Mesothelial cell of epicardium (in vitro differentiated cells): ENCODE measurements at places on chromosomes 3 and 15. TPM values are rescaled to one million over a fixed set of nuclear protein-coding genes. Genes with fewer than 3 reads are reported as not detected.

Gene MKRN3
- total RNA-seq, result 0.22 to 0.35 TPM (median 0.34 TPM) in 3 replicates

Gene GP9
- total RNA-seq, result not detected in 3 replicates

DNA sequence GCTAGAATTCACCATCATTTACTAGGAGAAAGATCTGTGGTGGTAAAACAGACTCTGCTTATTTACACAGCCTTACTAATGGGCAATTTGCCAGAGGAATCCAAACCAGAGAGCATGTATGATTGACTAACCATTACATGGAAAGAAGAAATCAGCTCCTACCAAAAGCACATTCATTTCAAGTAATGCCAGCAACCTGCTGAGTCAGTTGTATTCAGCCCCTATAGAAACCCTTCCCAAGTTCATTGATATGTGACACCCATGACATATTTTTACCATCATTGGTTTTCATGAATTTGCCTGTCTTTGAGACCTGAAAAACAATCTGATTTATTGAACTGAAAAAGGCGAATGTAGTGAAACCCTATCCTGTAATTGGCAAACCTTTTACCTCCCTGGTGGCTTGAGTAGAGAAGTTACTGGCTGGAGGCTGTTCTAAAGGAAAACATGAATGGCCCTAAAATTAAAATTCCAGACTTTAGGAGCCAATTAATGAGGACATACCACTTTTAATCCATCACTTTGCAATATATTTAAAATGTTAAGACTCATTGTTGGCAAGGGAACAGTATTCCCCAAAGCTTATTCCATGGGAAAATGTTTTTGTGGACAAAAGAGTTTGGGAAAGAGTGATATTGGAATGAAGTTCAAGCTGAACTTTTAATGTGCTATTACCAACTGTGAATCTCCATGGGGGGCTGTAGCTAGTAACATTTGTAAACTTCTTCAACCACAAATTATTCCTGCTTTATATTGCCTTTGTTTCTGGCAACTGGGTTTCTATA, 542.9 kb downstream of the FHIT start:
- no peak for DNase-seq

Gene ARGFX
- not detected in 3 replicates for total RNA-seq

GRCh38 chr3:177977381-177978158, 558.7 kb upstream of the KCNMB2 start:
- no peak for DNase-seq

- DNase-seq, result no peak
These were observed 37.1 kb downstream of the SEC22C start for GRCh38 chr3:42544492-42545283.

DNA sequence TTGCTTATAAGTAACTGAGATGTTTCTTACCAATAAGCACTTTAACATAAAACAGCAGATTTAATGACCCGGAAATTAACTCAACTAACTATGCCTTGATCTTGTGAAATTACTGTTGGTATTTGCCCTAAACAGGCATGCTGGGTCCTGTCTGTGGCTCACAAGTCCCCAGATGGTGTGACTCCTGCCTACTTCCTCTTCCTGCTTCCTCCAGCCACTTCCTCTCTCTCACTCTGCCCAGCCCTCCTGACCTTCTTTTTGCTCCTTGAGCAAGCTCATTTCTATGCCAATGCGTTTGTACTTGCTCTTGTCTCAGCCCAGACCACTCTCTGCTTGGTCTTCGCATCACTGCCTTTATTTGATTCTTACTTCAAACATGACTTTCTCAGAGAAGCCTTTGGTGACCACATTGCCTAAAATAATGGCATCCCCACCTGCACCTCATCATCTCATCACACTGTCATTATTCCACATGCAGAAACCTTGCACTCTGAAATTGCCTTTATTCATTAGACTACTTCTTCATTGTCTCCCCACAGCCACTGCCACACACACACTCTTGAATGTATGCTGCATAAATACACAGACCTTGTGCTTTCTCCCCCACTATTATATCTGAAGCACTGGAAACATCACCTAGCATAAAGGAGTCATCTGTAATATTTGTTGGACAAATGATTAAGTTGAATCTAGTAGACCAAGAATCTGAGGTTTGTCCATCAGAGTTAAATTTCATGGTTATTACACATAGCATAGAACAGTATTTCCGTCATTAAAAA, 256.3 kb upstream of the SEMA6D start:
- no peak for DNase-seq

DNA sequence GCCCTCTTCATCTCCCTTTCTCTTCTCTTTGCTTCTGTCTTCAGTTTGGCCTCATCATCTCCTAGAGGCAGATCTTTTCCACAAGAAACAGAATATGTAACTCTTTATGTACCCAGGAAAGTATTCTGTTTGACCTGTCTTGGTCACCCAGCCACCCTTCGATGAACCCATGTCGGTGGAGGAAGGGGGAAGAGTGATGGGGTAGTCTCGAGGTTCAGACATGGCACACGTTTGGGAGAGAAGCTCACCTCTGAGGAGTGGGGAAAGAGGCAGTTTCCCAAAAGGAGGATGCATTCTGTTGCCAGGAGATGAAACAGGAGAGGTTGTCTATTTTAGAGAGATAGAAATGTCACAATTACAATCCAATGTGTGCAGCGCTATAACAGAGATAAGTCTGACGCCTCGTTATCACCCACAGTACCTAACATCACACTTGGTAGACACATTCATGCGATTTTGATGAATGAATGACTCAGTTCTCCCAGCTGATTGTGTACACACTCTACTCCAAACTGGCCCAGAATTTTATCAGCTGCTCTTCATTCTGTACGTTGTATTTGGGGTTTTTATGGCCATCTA, 722 bp upstream of the CCDC50 start:
- DNase-seq, result no peak

- no peak for DNase-seq
These were observed 596.7 kb downstream of the FGF12 start for GRCh38 chr3:192130534-192131132.

- no peak for DNase-seq
These were observed 73.1 kb upstream of the COL8A1 start for GRCh38 chr3:99565331-99565730.

Gene MUSTN1
- total RNA-seq, result 1.0 to 2.1 TPM in 2 of 3 replicates, not detected in the other

Gene P2RY13
- total RNA-seq, result not detected in 3 replicates

DNA sequence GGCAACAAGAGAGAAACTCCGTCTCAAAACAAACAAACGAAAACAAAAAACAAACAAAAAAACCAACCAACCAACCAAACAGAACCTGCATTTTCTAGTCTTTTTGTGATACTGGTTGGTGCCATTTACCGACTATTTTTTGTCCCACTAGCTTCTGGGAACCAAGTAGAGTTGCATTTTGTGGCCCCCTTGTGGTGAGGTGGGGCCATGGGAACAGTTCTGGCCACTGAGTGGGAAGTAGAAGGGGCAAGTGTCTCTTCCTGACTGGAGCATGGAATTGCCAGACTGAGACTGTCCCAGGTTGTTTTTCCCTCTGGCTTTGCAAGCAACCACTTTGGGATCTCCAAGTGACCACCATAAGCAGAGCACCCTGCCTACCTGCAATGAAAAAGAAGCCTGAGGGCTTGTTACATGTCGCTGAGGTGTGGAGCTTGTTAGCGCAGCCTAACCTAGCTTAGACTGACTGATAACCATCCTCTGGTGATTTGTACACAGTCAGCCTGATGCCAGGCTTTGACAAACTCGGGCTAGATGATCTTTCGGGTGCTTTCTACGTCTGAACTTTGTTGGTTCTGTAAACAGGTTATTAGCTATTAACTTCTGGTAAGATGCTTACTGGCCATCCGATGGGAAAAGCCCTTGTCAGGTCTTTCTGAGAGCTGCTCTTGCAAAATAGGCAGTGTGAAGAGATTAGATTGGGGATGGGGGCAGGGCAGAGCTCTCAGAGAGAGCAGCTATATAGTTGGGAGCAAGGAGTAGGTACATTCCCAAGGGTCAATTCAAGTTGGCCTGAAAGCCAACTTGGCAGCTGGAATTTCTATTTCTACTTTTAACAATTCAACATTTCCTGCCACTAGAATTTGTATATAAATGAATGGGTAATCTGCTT, 172.2 kb downstream of the SSR3 start:
- no peak for DNase-seq

Gene ADCY5
- total RNA-seq, result 6.8 to 8.4 TPM (median 7.2 TPM) in 3 replicates

Gene NR1I2
- 0.07 to 0.20 TPM (median 0.11 TPM) in 3 replicates for total RNA-seq

- DNase-seq, result no peak
These were observed 194.3 kb upstream of the SGO1 start for GRCh38 chr3:20380295-20380694.

Gene LYZL4
- not detected in 3 replicates for total RNA-seq

DNA sequence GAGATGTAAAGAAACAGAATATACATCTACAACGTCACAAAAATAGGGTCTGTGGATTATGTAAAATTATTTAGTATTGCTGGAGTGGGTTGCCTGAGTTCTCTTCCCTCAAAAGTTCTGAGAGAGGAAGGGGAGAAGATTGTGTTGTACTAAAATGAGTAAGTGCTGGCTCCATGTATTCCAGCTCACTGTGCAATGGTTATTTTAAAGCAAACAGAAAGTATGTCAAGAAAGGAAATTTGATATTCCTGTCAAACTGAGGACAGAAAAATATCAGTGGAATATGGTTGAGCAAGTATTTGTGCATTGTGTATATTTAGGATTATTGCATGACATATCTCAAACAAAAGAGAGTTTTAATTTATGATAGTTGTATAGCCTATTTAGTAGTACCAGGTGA, 2.2 kb downstream of the TRPC1 start:
- no peak for DNase-seq

GRCh38 chr15:60669351-60669750, 190.4 kb upstream of the ICE2 start:
- DNase-seq, result no peak

Gene CCR9
- total RNA-seq, result not detected in 3 replicates

DNA sequence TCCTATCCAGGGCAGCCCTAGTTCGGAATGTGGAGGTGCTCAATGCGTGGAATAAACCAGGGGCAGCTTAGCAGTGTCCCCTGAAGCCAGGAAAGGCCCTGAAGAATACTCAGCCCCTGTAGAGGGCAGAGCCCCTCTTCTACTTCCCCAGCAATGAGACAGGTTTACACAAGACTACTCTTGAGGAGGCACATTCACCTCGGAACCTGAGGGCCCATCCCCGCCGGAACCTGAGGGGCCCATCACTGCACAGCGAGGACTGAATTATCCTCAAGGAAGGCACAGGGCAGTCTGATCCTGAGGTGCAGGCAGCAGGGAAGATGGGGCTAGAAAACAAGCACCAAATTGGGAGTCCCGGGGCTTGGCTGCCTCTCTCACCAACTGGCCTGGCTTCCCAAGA, 22.2 kb downstream of the CCDC13 start:
- peak; percentile 25 for DNase-seq

DNA sequence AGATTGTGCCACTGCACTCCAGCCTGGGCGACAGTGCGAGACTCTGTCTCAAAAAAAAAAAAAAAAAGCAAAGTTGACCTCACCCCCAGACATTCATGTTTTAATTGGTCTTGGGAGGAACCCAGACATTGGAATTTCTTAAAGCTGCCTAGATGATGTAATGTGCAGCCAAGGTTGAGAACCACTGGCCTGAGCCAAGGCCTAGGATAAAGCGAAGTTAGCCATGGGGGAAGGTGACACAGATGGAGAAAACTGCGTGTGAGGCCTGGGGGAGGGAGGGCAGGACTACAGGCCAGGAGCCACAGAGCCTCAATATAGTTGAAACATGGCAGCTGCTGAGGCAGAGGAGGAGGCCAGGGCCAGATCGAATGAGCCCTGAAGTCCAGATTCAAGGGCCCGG, 21.0 kb downstream of the GLB1 start:
- no peak for DNase-seq

GRCh38 chr15:95558131-95558530, 772.4 kb upstream of the NR2F2 start:
- no peak for DNase-seq

Gene SEMA5B
- total RNA-seq, result 0.20 to 0.51 TPM (median 0.27 TPM) in 3 replicates

Gene RLBP1
- total RNA-seq, result not detected in 3 replicates

DNA sequence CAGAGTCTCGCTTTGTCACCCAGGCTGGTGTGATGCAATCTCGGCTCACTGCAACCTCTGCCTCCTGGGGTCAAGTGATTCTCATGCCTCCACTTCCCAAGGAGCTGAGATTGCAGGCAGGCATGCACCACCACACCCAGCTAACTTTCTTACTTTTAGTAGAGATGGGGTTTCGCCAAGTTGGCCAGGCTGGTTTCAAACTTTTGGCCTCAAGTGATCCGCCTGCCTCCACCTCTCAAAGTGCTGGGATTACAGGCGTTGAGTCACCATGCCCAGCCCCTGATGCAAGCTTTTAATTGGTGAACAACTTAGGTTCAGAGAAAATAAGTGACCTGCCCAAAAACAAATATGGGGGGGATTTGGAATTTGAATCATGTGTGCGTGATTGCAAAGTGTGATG, 246.2 kb downstream of the LRTM1 start:
- DNase-seq, result no peak

DNA sequence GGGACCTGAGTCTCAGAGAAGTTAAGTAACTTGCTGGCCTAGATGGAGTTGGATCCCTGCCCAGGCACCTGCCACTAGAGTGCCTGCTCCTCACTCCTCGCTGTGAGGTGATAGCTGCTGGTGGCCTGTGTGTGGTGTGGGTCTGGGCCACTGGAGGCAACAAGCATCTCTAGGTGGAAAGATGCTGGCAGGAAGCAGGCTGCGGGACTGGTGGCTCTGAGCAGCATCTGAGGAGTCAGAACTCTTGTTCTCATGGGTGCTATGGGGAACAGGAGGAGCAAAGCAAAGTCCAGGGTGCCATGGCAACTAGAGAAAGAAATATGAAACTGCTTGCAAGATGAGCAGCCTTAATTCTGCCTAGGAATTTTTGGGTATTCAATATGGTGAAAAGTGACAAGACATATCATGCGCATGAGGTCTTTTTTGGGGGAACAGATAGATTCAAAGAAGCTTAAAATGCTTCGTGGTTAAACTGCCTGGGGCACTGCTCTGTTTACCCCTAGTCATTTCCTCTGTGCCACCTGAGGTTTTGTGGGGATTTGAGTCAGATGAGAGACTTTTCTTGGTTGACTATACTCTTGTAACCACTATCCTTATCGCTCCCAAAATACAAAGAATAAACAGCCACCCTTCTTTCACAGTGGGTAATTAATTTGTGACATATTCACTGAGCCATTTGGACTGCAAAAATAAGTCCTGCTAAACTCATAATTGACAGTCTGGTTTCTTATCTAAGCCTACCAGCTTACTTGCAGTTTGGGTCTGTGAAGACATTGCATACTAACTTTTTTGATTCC, 50.3 kb downstream of the MED12L start:
- DNase-seq, result no peak

Gene POLR2H
- 76.4 to 82.4 TPM (median 78.7 TPM) in 3 replicates for total RNA-seq

GRCh38 chr15:32688151-32688639, 29.6 kb upstream of the GREM1 start:
- no peak for DNase-seq

Gene PRKCI
- 51.7 to 64.8 TPM (median 64.0 TPM) in 3 replicates for total RNA-seq

GRCh38 chr15:31461375-31461774, 134.7 kb downstream of the KLF13 start:
- DNase-seq, result no peak
